Thymus (tissue), 14 donors: ENCODE measurements at places on chromosomes 4 and X.

GRCh38 chrX:40845331-40845911 is 110.1 kb upstream of the MED14 start:
- H3K36me3 ChIP-seq: no peaks in the 10 kb centered on the region
- no peaks in the 10 kb centered on the region for H3K27me3 ChIP-seq
- no peak overlapping the region for H3K4me3 ChIP-seq
- H3K27ac ChIP-seq: no peak overlapping the region

DNA sequence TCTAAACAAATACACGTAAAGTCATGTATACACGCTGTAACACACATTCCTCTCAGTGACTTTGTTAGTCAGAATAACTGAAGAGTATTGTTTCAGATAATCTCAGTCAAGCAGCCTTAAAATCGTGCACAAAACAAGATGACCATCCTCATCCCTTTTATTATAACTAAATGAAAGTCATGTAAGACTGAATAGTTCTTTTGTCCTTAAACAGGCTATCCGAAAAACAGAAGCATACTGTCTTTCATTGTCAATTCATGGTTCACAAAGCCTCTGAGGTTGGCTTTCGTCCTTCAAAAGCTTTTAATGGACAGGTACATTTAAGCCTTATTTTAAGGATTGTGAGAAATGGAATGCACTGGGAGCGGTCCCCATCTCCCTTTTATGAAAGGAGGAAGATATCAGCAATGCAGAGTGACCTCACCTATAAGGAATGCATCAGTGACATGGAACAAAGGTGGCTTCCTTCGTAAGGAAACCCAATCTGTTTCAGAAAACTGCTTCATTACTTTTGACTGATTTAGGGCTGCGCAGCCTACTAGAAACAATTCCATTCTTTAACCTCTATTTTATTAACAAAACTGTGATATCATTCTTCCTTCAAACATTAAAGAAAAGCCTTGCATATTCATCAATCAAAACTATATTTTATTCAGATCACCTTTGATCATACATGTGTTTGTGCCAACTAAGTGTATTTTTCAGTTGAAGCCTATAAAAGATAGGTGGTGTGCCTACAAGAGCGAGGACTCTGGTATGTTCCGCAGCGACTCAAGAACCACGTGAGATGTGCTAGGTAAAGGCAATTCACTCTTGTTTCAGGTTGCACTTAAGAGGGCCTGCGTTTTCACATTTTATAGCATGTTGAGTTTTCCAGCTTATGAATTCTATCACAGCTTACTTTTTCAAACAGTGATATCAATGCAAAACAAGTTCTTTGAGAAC is 19.2 kb downstream of the SH3RF1 start:
- H3K4me3 ChIP-seq: no peak overlapping the region
- no peaks in the 10 kb centered on the region for H3K4me1 ChIP-seq
- no peak for DNase-seq
- no peak overlapping the region for H3K27ac ChIP-seq
- H3K36me3 ChIP-seq: no peaks in the 10 kb centered on the region

- no peaks in the 10 kb centered on the region for H3K27me3 ChIP-seq
- H3K36me3 ChIP-seq: no peaks in the 10 kb centered on the region
- H3K27ac ChIP-seq: no peak overlapping the region
- no peaks in the 10 kb centered on the region for H3K4me1 ChIP-seq
These were observed 139.7 kb downstream of the MAPK10 start for GRCh38 chr4:86220121-86220520.

- H3K4me1 ChIP-seq: no peaks in the 10 kb centered on the region
- no peaks in the 10 kb centered on the region for H3K27me3 ChIP-seq
- H3K4me3 ChIP-seq: no peak overlapping the region
- H3K36me3 ChIP-seq: no peaks in the 10 kb centered on the region
- no peak for DNase-seq
These were observed 20.3 kb upstream of the DYNLT3 start for GRCh38 chrX:37867536-37868153.

DNA sequence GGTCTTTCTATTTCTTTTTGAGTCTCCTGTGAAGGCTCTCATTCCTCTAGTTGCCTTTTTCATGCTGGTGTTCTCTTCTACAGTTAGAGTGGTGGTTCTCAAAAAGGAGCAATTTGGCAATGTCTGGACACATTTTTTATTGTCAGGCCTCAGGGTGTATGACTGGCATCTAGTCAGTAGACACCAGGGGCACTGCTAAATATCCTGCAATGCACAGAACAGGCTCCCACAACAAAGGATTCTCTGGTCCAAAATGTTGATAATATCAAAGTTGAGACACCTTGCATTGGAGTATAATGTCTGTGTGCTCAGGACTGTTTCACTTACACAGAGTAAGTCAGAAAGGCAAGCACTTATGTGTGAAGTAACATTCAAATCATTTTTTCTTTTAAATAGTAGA is 1360.7 kb downstream of the ADGRL3 start:
- no peaks in the 10 kb centered on the region for H3K4me1 ChIP-seq
- H3K36me3 ChIP-seq: no peaks in the 10 kb centered on the region
- no peaks in the 10 kb centered on the region for H3K27me3 ChIP-seq
- H3K27ac ChIP-seq: no peak overlapping the region
- H3K4me3 ChIP-seq: no peak overlapping the region

GRCh38 chr4:100938698-100939097 is 408.6 kb downstream of the PPP3CA start:
- no peak for DNase-seq
- H3K4me1 ChIP-seq: no peaks in the 10 kb centered on the region
- no peaks in the 10 kb centered on the region for H3K27me3 ChIP-seq
- no peaks in the 10 kb centered on the region for H3K36me3 ChIP-seq

DNA sequence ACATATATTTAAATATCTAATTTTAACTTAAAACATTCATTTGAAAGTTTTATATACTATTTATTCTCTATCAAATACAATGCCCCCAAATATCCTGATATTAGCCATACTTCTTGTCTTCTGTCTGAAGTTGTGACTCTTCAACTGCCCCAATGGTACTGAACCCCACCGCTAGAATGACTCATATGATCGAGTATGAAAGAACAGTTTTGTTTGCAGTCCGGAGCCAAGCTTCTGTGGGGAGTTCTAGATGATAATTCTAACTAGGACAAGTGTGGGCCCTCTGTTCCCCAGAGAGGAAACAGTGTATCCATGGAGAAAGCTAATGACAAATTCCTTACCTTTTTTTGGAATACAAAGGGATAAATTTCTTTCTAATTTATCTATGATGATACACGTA is 24.7 kb upstream of the CT47A1 start:
- no peaks in the 10 kb centered on the region for H3K27me3 ChIP-seq
- no peak overlapping the region for H3K27ac ChIP-seq
- no peaks in the 10 kb centered on the region for H3K4me1 ChIP-seq
- H3K4me3 ChIP-seq: no peak overlapping the region
- no peak for DNase-seq

- no peak for DNase-seq
- H3K4me1 ChIP-seq: no peaks in the 10 kb centered on the region
- no peak overlapping the region for H3K4me3 ChIP-seq
- H3K27me3 ChIP-seq: peaks cover 3% of the 10 kb centered on the region
- no peaks in the 10 kb centered on the region for H3K36me3 ChIP-seq
- H3K27ac ChIP-seq: no peak overlapping the region
These were observed 67.8 kb downstream of the WFS1 start for GRCh38 chr4:6337331-6337935.

- H3K36me3 ChIP-seq: no peaks in the 10 kb centered on the region
- DNase-seq: no peak
- no peak overlapping the region for H3K4me3 ChIP-seq
- H3K27ac ChIP-seq: no peak overlapping the region
These were observed 38.2 kb upstream of the TMPRSS11B start for GRCh38 chr4:68283714-68284113.

- no peak overlapping the region for H3K4me3 ChIP-seq
- no peaks in the 10 kb centered on the region for H3K4me1 ChIP-seq
- no peaks in the 10 kb centered on the region for H3K27me3 ChIP-seq
These were observed 60.2 kb downstream of the PDGFRA start for GRCh38 chr4:54289316-54289715.

DNA sequence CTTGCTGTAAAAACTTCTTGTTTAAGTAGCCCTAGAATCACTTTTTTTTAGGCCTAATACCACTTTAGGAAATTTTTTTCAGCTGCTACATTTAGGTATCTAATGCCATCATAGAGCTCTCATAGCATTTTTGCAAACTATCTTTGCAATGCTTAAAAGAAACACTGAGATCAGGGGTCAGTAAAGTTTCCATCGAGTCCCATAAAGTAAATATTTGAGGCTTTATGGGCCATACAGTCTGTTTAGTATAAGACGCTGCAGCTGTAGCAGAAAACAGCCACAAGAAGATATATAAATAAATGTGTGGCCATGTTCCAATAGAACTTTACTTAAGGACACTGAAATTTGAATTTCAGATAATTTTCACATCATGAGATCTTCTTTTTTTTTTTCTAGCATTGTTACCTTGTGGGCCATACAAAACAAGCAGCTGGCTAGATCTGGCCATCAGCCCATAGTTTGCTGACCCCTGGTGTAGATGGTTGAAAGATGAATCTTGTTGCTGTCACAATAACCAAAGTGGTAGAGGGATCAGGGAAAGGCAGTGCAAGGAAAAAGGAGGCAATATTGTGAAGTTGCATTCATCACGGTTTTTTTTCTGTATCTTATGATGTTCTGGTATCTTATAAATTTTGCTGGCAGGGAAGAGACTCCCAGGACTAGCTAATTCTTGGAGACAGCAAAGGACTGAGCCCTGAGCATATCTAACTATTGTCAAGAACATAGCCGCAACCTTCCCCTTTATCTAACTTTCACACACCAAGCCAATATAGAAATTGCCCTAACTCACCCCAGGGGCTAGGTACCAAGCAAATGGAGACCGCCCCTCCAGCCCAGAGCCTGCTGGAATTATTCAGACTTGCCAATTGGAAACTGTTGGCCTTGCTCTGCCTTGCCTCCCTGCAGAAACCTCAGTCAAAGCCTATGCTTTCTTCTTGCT is 46.6 kb downstream of the RASGEF1B start:
- no peaks in the 10 kb centered on the region for H3K4me1 ChIP-seq
- no peak overlapping the region for H3K27ac ChIP-seq
- peaks cover 33% of the 10 kb centered on the region for H3K36me3 ChIP-seq
- H3K4me3 ChIP-seq: no peak overlapping the region
- H3K27me3 ChIP-seq: no peaks in the 10 kb centered on the region

DNA sequence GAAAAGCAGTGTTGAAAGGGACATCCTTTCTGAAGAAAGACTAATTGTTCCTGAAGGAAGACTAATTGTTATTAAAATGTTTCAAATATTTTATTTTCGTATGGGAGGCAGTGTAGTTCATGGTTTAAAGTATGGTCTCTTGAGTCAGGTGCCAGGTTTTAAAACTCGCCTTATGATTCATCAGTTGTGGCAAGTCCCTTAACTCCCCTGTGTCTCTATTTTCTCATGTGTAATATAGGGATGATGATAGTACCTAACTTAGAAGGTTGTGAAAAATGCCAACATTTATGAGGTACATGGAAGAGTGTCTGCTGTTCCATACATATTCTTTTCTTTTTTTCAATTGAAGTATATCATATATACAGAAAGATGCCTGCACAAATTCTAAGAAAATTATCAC is 414.2 kb upstream of the DIPK2B start:
- no peak overlapping the region for H3K27ac ChIP-seq
- no peaks in the 10 kb centered on the region for H3K4me1 ChIP-seq
- H3K36me3 ChIP-seq: no peaks in the 10 kb centered on the region

DNA sequence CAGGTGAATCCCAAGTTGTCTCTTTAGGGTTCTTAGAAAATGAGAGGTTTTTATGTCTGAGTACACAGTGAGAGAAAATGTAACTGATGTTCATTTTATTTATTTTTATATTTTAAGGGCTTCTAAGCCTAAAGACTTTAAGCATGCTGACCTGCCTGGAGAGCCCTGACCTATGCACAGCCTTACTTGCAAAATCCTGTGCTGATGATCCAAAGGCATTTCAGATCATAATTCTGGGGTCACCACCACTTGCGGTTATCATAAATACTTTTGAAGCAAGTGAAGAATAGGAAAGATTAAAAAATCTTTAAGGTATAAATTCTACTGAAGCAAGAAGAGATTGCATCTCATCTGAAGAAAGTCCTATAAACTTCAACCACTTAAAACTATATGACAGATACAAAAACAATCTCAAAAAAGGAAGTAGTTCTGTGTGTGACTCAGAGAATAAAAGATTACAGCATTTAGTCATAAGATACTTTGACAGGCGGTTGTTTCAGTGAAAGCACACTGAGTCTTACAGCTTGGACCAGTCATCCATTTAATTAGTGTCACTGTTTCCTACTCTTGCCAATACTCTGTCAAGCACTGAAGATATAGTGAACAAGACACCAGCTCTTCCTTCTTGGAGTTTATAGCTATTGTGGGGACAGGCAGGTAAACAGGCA is 245.2 kb upstream of the DIPK2B start:
- H3K4me3 ChIP-seq: no peak overlapping the region
- H3K27me3 ChIP-seq: no peaks in the 10 kb centered on the region
- no peaks in the 10 kb centered on the region for H3K4me1 ChIP-seq
- no peak for DNase-seq

- DNase-seq: no peak
- no peak overlapping the region for H3K27ac ChIP-seq
- H3K36me3 ChIP-seq: no peaks in the 10 kb centered on the region
- H3K4me3 ChIP-seq: no peak overlapping the region
These were observed 46.3 kb upstream of the ARHGEF6 start for GRCh38 chrX:136827026-136827425.

DNA sequence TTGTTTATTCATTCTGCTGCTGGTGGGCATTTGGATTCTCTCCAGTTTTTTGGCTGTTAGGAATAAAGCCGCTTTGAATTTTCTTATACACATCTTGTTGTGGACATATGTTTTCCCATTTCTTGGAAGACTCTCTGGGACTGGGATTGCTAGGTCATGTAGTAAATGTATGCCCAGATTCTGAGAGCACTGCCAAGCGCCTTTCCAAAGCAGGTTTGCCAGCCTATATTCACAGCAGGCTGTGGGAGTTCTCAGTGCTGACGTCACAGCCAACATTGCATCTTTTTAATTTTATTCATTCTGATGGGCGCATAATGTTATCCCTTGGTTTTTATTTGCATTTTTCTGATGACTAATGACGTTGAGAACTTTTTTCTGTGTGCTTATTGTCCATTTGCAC is 24.1 kb downstream of the TMEM271 start:
- H3K36me3 ChIP-seq: no peaks in the 10 kb centered on the region
- peaks cover 3% of the 10 kb centered on the region for H3K27me3 ChIP-seq
- H3K27ac ChIP-seq: no peak overlapping the region
- no peak for DNase-seq
- no peak overlapping the region for H3K4me3 ChIP-seq

DNA sequence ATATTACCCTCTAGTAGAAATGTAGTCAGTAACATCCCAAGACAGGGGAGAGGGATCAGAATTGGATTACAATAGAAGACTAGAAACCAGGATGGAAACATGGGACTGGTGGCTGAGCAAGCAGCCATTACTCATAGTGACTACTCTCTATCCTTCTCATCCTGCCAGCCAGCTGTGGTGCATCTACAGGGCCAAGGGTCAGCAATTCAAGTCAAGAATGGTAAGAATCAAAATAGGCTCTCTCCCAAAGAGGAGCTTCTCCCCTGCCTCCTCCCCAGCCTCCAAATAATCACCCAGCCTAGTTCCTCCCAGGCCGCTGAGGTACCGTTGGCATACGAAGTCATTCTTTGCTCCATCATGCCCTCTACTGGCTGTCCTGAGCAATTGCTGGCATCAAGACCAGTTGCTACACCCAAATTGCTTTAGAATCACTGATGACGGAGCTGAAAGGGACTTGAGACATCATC is 19.4 kb downstream of the AWAT2 start:
- no peaks in the 10 kb centered on the region for H3K36me3 ChIP-seq
- DNase-seq: peak; percentile 14
- H3K4me1 ChIP-seq: no peaks in the 10 kb centered on the region
- no peak overlapping the region for H3K4me3 ChIP-seq
- H3K27me3 ChIP-seq: no peaks in the 10 kb centered on the region

- H3K27ac ChIP-seq: peak overlapping the region; percentile 47
- H3K36me3 ChIP-seq: peaks cover 21% of the 10 kb centered on the region
- peak; percentile 63 for DNase-seq
- no peaks in the 10 kb centered on the region for H3K27me3 ChIP-seq
These were observed 46.3 kb downstream of the RASSF6 start for GRCh38 chr4:73573794-73574528.
